ENCODE measurements at places on chromosomes 5 and 9.
A peak's percentile ranks its signal among the peaks of the same experiment; 100 is the strongest.

GRCh38 chr9:26326563-26326962 lies 566.0 kb downstream of the CAAP1 start:
- DNase-seq, result peak; percentile 49

DNA sequence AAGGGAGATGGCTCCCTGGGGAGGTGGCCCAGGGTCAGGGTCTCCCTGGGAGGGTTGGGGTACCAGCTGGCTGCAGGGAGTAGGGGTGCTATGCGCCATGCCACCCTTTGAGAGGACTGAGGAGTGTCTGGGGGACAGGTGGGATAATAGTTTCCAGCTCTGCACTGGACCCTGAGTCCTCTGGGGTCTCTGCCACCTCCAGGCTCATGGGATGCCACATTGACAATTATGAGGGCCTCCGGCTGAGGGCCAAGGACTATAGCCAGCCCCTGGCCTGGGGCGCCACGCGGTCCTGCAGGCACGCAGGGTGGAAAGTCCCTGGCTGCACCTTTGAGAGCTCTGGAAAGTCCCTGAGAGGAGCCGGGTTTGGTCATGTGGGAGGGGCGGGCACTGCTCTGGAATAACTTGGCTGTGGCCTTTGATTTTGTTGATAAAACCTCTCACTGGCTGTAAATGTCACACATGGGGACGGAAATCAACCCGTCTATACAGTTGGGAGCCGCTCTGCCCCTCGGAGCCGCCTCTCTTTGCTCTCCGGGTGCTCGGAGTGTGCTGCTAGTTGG lies 16.0 kb downstream of the TRAF2 start:
- DNase-seq, result peak; percentile 38

GRCh38 chr5:144427866-144428265 lies 257.2 kb downstream of the KCTD16 start:
- DNase-seq, result no peak

DNA sequence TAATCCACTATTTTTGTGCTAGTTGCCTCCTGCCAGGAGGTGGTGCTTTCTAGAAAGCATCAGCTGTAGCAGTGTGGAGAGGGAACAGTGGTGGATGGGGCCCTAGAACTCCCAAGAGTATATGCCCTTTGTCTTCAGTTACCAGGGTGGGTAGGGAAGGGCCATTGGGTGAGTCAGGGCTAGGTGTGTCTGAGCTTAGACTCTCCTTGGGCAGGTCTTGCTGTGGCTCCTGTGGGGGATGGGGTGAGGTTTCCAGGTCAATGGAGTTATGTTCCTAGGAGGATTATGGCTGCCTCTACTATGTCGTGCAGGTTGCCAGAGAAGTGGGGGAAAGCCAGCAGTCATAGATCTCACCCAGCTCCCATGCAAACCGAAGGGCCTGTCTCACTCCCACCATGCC lies 11.3 kb upstream of the ADAMTS12 start:
- no peak for DNase-seq

DNA sequence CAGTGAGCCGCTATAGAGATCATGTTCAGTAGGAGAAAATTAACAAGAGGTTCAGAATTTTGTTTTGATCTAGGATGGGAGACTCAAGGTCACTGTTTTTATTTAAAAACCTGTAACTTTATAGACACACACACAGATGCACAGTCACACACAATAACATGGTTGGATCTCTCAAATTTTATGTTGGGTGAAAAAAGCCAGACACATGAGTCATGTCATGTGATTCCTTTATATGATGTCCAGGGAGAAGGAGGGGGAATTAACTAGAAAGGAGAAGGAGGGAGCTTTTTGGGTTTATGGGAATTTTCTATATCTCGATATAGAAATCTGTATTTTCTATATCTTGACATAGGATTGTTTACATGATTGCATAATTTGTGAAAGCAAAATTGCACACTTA lies 17.1 kb downstream of the C6 start:
- DNase-seq, result no peak

- DNase-seq, result no peak
These were observed 38.3 kb downstream of the MOCS2 start for GRCh38 chr5:53071298-53071697.

GRCh38 chr5:157459715-157460599 lies at the start of gene NIPAL4:
TSS of gene NIPAL4 (plus strand) at chr5:157460213. CDS start at chr5:157460321, 108 bp downstream.
- no peak for DNase-seq

- no peak for DNase-seq
These were observed 289.3 kb downstream of the FANCC start for GRCh38 chr9:95027914-95028852.

GRCh38 chr5:130282049-130282448 lies 377.8 kb downstream of the CHSY3 start:
- DNase-seq, result peak; percentile 18

- no peak for DNase-seq
These were observed 94.0 kb downstream of the EDIL3 start for GRCh38 chr5:84290673-84291072.

DNA sequence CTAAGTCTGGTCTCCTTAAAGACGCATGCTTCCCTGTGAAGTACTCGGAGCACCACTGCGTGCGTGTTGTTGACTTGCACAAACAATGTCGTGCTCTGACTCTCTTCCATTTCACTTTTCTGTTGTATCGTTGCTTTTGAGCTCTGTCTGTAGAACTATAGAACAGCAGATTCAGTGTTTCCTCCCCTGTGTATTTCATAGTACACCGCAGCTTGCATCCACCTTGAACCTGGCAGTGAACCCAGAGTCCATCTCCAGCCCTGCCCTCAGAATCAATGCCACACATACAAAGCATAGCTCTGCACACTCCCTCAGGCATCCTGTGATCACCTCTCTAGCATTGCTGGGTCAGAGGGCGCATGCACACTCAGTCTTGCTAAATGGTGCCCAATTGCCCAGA lies 37.2 kb upstream of the ADAMTS2 start:
- DNase-seq, result no peak

GRCh38 chr5:56451742-56452141 lies 218.6 kb upstream of the ANKRD55 start:
- DNase-seq, result no peak

GRCh38 chr5:111585291-111585690 lies 73.0 kb upstream of the STARD4 start:
- DNase-seq, result no peak
